ENCODE measurements at places on chromosomes 11 and 22.

DNA sequence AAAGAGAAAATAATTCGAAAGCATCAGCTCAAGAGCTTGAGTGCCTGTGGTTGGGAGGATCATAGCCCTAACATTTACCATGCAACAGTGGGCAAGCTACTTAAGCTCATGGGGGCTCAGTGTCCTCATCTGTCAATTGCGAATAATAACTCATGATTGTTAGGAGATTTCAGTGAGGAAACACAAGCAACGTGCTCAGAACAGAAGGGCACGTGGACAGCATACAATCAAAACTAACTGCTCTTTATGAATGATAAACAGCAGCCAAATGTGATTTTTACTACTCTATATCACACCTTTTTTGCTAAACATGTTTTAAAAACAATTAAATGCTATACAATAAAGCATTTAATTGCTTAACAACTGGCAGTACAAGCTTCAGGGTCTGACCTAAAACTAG is 310.1 kb upstream of the NARS2 start:
- no peak for DNase-seq

GRCh38 chr11:115605871-115606497 is 101.8 kb upstream of the CADM1 start:
- DNase-seq: no peak

DNA sequence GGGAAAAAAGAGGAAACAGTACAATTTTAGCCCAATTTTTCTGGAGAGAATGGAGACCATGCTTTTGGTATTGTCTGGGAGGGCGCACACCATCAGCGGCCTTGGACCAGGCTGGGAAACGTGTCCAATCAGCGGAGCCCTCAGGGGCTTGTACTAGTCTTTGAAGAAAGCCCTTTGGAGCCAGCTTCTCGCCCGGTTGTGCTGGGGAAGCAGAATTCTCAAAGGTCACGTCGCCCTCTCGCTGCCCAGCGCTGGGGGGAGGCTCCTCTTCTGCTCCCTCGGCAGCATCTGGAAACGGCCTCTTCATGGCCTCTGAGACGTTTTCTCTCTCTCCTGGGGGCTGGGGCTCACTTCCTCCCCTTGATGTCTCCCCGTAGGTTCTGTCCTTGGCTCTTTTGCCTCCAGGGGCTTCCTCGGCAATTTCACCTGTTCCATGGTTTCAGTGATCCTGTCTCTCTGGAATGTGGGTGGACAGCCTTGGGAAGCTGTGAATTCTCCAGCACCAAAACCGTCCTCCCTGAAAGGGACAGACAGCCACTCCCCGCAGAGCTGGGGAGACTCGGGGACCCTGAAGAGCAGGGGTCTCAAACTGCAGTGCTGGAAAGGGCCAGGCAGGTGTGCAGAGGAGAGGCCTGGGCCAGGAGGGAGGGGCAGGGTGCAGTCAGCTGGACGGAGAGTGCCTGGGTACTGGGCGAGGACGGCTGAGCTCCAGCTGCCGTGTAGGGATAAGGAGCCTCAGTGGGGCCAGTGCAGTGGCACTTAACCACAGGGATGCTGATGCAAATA is 80.2 kb downstream of the RPS6KA4 start:
- DNase-seq: no peak

GRCh38 chr22:48574776-48575617 is 1252.7 kb downstream of the BRD1 start:
- no peak for DNase-seq

Measured in activated naive CD4-positive, alpha-beta T cell (primary cell).